CD8-positive, alpha-beta T cell (primary cell): ENCODE measurements at places on chromosomes 12 and 14.

GRCh38 chr12:119011231-119011630, 29.9 kb downstream of the SRRM4 start:
- DNase-seq: no peak

DNA sequence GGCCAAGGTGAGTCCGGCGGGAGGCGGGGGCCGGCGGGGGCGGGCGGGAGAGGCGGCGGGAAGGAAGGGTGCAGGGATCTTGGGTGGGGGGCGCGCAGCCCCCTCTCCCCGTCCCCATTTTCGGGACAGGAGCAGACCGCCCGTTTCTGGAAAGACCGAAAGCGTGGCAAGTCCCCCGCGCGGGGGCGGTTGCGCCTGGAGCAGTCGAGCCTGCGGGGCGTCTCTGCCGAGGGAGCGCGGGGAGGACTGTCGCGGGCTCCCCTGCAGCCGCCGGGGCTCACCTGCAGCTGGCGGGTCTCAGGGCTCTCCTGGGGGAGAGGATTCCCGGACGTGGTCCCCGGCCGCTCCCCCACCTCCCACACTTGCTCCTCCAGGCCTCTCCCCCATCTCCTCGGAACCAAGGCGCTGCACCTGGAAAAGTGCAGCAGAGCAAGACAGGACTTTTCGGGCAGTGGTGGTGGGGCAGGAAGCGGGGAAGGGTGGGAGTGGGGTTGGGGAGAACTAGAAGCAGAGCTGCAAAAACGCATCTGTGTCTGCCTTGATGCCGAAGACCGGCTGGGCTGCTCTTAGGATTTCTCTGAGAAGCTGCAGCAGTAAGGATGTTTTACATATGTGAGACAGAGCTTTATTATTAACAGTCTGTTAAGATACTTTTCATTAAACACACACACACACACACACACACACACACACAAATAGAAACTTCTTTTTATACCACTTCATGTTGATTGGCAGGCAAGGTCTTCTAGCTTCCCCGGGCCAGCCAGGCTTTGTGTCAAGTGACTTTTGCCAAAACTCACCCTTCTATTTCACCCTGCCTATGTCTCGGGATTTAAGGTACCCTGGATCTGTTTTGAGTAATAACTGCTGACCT, 677 bp downstream of the C12orf75 start:
- peak; percentile 63 for DNase-seq

DNA sequence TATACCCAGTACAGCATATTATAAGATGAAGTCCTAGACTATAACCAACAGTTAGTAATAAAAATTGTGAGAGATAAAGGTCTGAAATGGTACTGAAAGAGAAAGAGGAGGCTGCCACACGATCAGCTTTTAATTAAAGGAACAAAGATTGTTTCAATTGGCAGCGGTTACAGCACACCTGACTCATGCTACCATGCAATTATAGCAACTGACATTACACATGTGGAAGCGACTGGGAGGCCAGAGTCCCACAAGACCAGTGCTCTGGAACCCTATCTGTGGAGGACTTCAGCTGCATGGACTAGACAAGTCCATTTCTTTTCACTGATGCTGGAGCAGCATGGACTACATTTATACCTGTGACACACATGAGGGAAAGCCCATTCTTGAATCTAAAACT, 55.2 kb downstream of the SEL1L start:
- no peak for DNase-seq

GRCh38 chr12:122195405-122195804, 8.1 kb upstream of the B3GNT4 start:
- DNase-seq: no peak

DNA sequence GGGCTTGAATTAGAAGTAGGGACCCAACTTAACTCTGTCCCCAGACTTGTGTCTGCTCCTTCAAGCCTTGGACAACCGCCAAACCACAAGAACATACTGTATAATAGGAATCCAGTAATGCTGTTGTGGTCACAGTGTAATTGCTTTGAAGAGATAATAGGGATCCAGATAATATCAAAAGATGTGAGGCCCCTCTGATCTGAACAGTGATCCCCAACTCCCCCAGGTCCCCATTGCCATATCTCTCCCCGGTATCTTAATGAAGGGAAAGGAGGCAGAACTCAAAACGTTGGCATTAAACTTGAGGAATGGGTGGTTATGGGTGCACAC, 8.5 kb upstream of the PLEKHH1 start:
- no peak for DNase-seq

DNA sequence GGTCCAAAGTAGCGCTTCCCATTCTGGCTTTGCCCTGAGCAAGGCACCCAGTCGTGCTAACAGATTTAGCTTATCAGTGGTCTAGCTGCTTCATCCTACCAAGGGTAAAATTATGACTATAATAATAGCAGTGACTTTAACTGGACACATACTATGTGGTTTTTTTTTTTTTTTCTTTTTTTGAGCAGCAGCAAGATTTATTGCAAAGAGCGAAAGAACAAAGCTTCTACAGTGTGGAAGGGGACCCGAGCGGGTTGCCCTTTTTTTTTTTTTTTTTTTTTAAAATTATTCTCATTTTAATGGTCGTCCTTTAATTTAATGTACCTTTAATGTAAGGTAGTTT, 505 bp downstream of the HELB start:
- DNase-seq: no peak

- no peak for DNase-seq
Measured at GRCh38 chr14:76901171-76902055, 75.2 kb downstream of the LRRC74A start.

GRCh38 chr12:18462442-18462841, 201.1 kb downstream of the PIK3C2G start:
- no peak for DNase-seq

- DNase-seq: no peak
Measured at GRCh38 chr14:36477266-36477665, 42.8 kb downstream of the NKX2-1 start.

- DNase-seq: no peak
Measured at GRCh38 chr14:33110737-33111443, 172.2 kb downstream of the NPAS3 start.

DNA sequence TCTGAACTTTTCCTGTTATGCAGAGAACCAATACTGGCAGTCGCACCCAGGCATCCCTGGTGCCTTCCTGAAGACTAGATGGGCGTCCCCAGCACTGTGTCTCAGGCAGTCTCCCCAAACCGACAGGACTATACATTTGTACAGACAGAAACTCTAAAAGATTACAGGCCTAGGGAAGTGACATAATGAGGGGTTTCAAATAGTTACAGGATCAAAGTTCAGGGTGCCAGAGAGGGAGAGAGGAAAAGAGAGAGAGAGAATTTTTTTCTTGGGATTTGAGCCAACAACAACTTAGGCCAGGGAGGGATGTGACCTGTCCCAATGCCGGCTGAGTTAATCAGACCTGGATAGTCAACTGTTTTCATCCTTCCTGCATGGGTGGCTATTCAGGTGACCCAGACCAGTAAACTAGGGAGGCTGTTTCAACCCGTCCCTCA, 9.3 kb upstream of the GMFB start:
- DNase-seq: no peak

- DNase-seq: no peak
Measured at GRCh38 chr14:22882064-22882463, 958 bp upstream of the REM2 start.

DNA sequence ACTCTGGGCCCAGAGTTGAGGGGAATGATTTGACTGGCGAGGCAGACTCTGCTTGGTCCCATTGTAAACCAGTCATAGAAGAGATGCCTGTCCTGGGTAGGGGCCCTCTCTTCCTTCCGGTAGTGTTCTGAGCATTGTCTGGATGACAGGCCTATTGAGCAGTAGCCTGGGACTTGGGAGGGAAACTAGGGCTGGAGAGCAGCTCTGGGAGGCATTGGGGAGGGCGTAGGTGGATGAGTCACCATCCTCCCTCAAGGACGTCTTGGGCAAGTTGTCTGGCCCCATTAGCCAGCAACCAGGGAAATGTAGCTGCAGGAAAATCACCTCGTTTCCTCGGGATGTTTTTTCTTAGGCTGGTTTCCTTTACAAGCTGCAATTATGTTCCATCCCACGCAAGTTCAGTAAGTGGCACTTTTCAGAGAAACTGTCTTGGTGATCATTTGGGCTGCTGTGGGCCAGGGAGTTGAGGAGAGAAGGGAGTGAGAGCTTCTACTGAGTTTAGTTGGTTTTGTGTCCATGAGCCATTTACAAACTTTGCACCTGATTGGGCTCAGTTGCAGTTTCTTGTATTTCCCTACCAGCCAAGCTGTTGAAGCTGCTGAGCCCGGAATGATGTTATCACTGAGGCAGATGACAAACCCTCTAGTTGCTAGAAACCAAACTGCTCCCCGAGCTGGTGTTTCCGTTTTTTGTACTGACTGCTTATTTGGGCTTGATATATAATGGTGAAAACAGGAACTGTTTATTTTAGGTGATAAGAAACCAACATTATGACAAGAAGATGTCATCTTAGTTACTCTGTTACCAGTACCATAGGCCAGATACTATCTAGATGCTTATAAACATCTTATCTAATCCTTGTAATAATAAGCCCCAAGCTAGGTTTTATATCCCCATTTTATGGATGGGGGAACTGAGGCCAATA, 147.6 kb downstream of the CHST11 start:
- peak; percentile 49 for DNase-seq

DNA sequence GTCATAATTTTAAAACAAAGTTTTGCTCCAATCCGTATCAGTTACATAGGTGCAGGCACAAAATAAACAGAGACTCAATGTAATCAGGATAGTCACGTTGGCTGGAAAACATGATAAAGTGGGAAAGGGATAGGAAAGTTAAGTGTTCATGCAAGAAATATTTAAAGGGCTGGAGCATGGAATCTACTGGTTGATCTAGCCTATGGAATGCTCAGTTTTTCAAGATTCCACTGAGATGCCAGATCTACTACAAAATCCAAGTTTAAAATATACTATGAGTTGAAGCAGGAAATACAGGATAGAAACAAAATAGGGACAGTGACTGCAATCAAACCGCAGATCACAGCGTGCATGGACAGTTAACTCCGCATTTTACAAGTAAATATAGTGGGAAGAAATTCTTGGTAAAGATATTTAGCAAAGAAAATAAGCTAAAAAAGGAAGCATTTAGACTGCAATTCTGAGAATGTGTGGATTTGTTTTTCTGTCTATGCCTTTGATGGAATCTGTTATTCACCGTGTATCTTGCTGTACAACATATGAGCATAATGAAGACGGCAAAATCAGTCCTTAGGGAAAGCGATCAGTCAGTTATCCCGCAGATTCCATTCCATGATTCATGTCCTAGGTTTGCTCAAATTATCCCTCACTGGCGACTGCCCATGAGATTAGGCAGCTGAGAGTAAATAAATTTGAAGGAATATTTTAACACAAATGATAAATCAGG, 1044.3 kb downstream of the FLRT2 start:
- no peak for DNase-seq

DNA sequence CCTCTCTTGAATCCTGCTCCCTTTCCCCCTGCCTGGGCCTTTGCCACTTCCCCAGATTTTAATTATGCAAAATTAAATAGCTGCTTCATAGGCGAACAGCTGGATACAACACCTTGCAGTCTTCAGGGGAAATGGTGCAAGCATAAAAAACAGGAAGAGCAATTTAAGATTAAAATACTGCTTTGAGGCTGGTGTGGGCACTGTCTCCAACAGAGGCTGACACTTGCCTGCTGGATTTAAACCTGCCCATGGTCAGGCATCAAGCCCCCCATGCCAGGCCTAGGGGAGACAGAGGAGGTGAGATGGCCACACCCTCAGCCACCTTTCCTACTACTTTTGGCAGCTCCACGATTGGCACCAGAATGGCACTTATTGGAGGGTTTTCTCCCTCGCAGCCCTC, 110.1 kb upstream of the DIO3 start:
- DNase-seq: no peak

GRCh38 chr12:61891632-61892031, 368.6 kb upstream of the USP15 start:
- no peak for DNase-seq

- no peak for DNase-seq
Measured at GRCh38 chr12:84950971-84951546, 38.5 kb upstream of the SLC6A15 start.

GRCh38 chr12:78403681-78404080, 460.9 kb upstream of the SYT1 start:
- no peak for DNase-seq

DNA sequence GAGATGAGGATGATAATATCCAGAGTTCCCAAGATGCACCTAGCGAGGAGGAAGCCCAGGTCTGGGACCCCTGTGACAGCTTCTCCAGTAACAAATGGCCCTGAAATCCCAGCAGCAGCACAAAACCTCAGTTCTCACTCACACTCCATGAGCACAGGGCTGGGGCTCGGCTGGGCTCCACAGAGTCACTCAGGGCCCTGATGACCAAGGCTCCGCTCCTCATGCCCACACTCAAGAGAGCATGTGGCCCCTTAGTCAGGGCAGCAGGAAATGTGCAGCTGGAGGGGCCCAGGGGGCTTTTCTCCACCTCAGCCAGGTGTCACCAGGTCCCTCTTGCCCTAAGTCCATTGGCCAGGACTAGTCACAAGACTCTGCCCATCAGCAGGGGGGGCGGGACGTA, 242.7 kb upstream of the SFSWAP start:
- DNase-seq: no peak

- no peak for DNase-seq
Measured at GRCh38 chr12:124021007-124021406, 48.0 kb downstream of the ZNF664 start.

DNA sequence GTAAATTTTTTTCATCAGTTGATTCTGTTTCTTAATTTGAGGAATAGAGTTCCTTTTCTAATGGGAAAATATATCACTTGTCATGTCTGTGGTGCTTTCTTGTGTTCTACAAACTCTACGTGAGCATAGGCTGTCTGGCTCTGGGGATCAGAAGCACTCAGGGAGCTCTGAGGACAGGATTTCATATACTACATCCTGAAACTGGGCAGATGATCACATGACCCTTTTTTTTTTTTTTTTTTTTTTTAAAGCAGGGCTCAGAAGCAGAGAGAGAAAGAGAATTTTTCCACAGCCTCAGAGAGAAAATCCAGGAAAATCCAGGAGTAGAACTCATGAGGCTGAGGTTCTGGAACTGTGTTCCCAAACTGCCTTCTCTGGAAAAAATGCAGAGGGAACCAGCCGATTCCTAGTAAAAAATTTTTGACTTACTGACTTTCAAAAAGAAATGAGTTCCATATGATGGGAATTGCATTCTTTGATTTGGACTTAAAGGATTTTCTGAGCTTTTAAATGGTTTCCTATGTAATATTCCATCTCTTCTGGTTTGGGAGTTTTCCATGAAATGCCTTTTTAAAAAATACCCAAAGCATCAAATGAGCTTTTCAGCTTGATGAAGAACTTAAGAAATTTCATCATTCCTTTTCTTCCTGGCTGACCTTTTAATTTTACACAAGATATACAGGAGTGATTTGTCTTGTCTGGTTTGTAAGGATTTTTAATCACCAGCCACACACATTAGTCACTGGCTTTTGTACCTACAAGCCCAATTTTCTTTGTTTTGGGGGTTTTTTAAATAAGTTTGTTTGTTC, 183.1 kb upstream of the HIF1A start:
- DNase-seq: no peak

DNA sequence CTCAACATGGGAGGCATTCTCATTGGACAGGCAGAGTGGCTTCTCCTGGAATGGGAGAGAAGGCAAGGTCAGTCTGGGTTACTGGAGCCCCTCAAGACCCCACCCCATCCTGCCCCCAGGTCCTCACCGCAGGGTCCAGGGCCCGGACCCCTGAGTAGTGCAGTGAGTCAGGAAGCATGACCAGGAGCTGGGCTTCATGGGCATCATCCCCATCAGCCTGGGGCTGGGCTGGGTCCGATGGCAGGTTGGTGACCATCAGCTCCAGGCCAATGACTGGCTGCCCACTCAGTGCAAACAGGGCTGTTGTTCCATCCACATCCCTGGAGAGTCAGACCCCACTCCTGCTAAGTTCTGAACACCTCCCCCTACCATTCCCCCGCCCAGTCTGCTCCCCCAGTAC, 13.1 kb downstream of the ITGA7 start:
- DNase-seq: no peak

GRCh38 chr12:47312808-47313426, 233.2 kb upstream of the AMIGO2 start:
- no peak for DNase-seq
